ENCODE measurements at places on chromosomes 16 and 17.

DNA sequence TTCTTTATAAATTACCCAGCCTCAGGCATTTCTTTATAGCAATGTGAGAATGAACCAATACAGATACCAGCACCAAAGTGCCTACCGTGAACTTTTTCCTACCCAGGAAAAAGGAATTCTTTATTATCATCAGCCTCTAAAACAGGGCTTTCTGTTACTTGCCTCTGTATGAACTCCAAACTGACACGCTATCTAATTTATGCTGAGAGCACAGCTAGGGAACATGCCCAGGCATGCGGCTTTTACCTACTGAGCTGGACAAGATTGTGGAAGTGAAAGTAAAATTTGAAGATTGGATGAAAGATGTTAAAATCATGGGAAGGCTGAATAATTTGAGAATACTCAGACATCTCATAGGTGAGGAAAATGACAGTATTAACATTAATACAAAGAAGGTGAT is 24.4 kb upstream of the ADCY9 start:
- no peak for DNase-seq

GRCh38 chr17:40707745-40708144 is 4.2 kb upstream of the KRT24 start:
- DNase-seq = no peak

DNA sequence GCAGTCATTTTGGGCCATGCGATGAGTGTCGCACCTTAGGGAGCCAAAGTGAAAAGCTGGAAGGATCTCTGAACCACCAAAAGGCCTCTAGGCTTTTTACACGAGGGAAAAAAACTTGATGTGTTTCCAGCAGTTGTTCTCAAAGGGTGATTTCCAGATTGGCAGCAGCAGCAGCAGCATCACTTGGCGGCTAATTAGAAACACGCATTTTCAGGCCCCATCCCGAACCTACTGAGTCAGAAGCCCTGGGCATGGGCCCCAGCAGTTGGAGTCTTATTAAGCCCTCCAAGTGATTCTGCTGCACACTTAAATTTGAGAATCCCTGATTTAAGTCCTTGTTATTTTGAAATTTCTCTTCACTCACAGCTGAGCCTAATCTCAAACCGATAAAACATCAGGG is 25.3 kb upstream of the PYY start:
- no peak for DNase-seq

DNA sequence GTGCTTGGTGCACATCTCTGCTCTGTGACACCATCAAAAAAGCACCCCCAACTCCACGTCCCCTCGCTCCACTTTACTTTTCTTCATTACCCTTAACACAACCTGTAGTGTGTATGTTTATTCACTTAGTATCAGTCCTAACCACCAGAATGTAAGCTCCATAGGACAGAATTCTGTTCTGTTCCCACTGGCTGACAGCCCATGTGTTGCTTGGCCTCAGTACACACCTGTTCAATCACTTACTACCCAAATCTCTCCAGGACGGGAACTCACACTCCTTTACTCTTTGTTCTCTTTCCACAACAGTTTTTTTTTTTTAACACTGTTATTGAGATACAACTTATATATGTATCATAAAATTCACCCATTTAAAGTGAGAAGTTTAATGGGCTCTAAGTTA is 119.6 kb downstream of the MAF start:
- no peak for DNase-seq

- no peak for DNase-seq
Measured at GRCh38 chr17:2271985-2272702, 31.4 kb downstream of the SMG6 start.

DNA sequence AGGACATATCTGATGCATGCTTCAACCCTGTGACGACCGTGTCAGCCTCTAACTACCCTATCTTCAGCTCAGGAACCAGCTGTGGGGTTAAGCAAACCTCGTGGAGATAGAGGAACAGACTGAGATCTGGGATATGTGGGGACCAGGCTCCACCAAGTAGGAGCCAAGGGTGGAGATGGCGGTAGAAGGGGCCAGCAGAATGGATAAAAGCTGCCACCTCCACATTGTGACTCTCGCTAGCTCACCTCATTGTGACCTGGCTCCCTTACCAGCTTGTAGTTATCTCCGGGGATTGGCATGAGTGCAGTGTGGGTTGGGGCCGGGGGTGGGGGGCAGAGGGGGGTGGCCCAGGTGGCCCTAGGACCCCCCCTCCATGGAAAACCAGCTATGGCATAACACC is at the start of gene SPEM2:
Gene SPEM2 (plus strand): TSS at position 301 of the 400 bp plus-strand sequence. CDS start 73 bp downstream, at position 374.
- no peak for DNase-seq

DNA sequence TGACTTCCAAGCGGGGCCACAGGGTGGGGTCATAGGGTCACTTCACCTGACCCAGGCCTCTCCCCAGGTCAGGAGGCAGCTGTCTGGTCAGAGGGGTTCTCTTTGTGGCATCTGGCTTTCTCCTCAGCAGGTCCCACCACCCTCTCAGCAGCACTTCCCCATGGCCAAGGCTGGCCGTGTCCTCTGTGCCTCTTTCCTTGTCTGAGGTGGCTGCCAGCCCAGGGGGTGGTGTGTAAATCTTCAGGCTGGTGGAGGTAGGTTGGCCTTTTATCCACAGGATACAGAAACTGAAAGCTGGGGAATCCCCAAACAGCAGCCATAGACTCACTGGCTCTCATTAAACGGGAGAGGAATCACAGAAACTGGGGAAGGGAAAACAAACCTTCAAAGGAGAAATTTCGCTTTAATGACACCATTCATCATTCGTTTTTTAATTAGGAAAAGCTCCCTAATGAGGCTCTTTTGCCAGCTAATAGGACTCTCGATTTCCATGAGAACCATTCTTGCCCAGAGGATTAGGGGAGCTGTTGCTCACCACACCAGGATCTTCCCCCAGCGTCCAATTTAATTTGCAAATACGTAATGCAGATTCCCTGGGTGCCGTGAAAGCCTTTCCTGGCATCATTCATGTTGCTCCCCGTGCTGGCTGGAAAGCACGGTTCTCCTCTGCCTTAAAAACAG is 18.0 kb downstream of the C17orf75 start:
- peak; percentile 60 for DNase-seq

- DNase-seq = no peak
Measured at GRCh38 chr17:5049314-5049841, 14.2 kb upstream of the SLC52A1 start.

DNA sequence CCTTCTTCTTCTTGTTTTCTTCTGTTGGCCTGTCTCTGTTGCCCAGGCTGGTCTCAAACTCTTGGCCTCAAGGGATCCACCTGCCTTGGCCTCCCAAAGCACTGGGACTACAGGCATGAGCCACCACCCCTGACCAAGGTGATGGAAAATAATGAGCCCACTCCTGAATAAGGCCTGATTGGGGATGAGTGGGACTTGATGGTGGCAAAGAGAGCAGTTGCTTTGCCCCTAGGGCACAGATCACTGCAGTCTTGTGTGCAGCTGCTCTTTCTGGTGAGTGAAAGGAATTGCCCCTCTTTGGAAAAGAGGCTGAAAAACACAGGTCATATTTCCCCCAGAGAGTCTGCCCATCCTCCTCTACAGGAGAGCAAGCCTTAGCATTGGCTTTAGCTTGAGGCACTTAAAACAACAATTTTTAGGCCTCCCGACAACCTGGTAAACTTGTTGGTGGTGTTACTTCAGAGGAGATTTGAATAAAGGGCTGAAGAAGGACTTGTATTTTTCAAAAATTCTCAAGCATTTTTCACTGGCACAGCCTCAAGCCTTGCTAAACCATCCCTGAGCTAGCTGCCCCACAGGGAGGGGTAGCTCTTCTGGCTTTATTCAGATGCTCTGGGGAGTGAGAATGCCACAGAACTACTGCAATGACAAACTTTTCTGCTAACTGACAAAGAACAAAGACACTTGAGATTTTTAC is 6.1 kb upstream of the PDP2 start:
- no peak for DNase-seq

- no peak for DNase-seq
Measured at GRCh38 chr17:41413982-41414381, 10.4 kb downstream of the KRT37 start.

DNA sequence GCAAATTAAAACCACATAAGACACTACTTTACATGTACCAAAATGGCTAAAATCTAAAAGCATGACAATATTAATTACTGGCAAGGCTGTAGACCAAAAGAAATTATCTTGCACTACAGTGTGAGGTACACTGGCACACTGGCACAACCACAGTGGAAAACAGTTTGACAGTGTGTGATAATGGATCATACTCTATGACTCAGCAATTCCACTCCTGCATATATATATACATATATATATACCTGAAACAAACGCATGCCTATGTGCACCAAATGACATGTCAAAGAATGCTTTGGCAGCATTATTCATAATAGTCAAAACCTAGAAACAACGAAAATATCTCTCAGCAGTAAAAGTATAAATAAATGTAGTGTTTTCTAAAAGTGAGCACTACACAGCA is 4.6 kb upstream of the DYNLRB2 start:
- no peak for DNase-seq

GRCh38 chr17:28180449-28180848 is 138.0 kb downstream of the NLK start:
- no peak for DNase-seq

DNA sequence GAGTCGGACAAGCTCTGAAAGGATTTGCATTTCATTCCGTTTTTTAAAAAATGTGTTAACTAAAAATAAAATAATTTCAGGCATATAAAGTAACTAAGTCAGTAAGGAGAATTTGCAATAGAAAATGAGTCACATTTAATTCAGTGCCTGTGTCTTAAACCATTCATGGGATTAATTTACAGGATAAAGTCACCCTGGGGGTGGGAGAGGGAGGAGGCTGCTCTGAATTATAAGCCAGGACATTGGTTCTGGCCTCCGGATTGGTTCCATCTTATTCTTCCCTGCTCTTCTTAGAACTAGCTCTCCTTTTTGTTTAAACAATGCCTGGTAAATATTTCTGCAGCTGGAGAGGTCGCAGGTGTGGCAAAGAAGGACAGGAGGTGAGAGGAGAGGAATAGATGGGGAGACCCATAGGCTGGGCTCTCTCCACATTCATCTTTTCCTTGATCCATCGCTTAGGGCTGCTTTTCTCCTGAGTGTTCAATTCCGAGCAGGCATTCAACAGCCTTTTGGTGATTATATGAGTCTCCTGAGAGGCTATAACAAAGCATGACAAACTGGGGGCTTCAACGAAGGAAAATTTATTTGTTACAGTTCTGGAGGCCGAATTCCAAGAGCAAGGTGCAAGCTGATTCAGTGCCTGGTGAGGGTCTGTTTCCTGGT is 319.2 kb downstream of the PHKB start:
- no peak for DNase-seq

- DNase-seq = no peak
Measured at GRCh38 chr16:89217138-89217387, 440 bp upstream of the ZNF778 start.

DNA sequence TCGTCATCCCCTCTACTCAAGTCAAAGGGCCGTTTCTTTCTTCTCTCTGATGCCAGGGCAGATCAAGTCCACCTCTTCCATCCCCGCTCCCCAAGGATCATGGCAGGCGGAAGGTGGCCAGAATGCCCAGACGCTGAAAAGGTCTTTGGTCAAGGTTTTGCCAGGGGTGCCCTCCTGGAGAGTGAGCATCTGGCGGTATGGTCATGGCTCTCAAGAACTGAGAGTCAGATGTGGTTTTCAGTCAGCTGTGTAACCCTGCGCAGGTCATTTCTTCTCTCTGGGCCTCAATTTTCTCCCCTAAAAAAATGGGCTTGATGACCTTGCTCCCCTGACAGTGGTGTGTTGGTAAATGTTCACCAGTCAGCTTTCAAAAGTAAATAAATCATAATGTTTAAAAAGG is 12.4 kb downstream of the FOXN1 start:
- no peak for DNase-seq

DNA sequence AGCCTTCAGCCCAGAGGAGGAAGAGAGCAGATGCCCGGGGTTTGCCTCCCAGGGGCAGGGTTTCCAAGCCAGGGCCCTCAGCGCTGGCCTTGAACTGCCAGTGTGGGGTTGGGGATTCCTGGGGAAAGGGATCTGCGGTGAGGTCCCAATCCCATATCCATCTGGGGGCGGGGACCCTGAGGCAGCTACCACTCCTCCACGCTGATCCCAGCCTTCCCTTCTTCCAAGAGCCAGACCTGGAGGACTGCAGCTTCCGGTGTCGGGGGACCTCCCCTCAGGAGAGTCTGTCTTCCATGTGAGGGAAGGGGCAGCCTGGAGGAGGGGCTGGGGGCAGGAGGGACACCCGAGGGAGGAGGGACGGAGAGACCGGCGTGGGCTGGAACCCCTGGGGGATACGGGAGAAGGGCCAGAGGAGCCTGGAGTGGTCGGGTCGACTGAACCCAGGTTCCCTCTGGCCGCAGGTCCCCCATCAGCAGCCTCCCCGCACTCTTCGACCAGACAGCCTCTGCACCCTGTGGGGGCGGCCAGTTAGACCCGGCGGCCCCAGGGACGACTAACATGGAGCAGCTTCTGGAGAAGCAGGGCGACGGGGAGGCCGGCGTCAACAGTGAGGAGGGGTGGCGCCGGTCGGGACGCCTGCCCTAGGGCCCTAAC is 10.7 kb upstream of the CISD3 start:
- DNase-seq = peak; percentile 44

DNA sequence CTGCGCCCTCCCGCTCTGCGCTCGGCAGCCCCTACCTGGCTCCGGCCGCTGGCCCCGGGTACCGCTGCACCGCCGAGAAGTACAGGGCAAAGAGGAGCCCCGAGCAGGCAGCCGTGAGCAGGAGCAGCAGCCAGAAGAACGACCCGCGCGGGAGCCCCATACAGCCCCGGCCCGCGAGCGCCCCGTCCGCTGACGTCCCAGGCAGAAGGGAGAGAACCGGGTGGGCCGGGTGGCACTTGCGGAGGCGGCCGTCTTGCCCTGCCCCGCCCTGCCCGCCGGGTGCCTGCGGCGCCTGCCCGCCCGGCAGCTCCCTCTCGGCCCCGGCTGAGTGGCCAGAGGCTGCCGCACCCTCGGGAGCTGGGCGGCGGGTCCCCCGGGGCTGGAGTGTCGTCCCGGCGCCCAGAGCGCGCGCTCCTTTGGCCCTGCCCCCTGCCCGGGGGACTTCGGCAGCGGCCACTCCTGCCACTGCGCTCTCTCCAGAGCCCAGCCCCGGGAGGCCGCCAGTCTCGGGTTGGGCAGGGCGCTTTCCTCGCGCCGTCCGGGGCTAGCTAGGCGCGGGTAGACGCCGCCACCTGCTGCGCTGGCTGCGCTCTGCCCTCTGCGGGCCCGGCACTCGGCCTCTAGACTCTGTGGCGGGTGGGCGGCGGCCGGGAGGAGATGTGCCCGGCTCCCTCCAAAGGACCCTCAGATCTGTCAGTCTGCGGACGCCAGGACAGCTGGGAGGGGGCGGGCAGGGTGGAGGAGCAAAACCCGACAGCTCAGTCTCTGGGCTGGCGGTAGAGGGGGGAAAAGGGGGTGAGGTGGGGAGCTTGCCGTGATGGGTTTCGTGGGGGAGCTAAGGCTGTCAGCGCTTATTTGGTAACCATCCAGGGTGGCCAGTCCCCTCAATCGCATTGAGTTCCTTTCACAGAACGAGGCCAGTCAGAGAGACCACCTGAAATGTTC is at the start of gene ST6GALNAC2:
Gene ST6GALNAC2 (minus strand): TSS at position 212 of the 945 bp plus-strand sequence. CDS start 52 bp downstream, at position 160.
- DNase-seq = peak; percentile 70

GRCh38 chr17:36094232-36094631 is 4.3 kb upstream of the CCL3 start:
- no peak for DNase-seq

GRCh38 chr17:58303971-58304749 is 23.4 kb upstream of the MPO start:
- DNase-seq = peak; percentile 67

Measured in neural progenitor cell (in vitro differentiated cells).